IPS DF 6.9 (cell line): ENCODE measurements at places on chromosomes 1 and 21.
A peak's percentile ranks its signal among the peaks of the same experiment; 100 is the strongest.

DNA sequence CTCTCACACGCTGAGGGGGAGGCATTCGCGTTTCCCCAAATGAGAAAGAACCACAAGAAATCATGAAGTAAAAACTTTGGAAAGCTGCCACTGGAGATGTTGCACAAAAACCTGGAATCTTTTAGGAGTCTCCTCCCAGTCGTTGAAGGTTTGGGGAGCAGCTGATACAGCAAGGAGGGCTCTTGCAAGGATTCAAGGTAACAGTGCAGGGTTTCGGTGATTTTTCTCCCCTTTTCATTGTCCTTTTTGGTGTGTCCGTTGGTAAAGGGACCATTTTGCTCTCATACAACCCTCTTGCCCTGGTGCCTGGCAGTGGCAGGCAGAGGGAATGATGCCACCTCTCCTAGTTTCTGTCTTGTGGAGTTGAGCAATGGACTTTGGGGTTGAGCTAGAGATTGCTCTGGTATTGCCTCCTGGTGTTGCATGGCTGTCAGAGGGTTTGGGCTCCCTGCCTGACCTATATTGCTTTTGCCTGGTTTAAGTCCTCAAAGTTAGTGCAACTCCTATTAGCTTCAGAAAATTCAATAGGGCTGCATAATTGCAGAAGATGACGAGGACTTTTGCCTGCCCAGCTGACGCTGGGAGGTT is 872 bp downstream of the BRINP2 start:
- peaks cover 3% of the 10 kb centered on the region; the same call in 1 of the 2 replicates for H3K4me1 ChIP-seq
- H3K36me3 ChIP-seq: no peaks in the 10 kb centered on the region
- peaks cover 27% of the 10 kb centered on the region for H3K27me3 ChIP-seq
- DNase-seq: no peak
- no peak overlapping the region for H3K27ac ChIP-seq
- H3K4me3 ChIP-seq: peak overlapping the region; percentile 67; the same call in 1 of the 2 replicates

DNA sequence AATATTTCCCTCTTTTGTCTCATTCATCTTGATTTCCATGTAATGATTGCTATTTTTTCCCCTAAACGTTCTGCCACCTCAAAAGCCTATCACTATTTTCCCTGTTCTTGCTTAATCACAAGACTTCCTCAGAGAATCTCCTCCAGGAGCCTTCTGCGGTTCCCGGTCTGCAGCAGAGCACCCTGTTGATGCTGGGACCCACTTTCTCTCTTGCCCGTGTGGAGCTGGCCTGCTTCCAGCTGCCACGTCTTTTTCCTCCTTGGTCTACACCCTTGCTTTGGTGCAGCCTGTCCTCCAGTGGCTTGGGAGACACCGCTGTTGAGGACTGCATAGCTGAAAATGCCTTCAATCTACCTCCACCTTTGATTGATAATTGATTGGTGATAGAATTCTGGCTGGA is 70.0 kb upstream of the COA6 start:
- no peak for DNase-seq
- H3K36me3 ChIP-seq: no peaks in the 10 kb centered on the region
- no peaks in the 10 kb centered on the region for H3K27me3 ChIP-seq
- H3K27ac ChIP-seq: no peak overlapping the region

DNA sequence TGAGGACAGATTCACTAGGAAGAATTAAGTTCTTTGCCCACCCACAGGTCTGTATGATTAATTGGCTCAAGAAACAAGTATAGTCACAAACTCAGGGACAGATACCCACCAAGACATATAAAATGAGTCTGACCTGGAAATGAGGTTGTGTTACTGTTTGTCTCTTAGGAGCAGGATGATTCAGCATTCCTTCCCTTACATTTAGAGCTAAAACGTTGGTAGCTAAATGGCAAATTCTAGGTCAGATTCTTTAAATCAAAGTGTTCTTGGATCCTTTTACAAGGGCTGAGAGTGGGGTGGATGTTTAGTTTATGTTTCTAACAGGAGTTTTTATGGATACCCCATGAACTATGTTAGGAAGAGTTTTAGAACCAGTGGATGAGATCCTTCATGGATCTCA is 4.7 kb downstream of the RIMKLA start:
- no peaks in the 10 kb centered on the region for H3K4me1 ChIP-seq
- no peak for DNase-seq
- H3K27me3 ChIP-seq: peaks cover 5% of the 10 kb centered on the region
- no peak overlapping the region for H3K27ac ChIP-seq
- H3K36me3 ChIP-seq: no peaks in the 10 kb centered on the region

DNA sequence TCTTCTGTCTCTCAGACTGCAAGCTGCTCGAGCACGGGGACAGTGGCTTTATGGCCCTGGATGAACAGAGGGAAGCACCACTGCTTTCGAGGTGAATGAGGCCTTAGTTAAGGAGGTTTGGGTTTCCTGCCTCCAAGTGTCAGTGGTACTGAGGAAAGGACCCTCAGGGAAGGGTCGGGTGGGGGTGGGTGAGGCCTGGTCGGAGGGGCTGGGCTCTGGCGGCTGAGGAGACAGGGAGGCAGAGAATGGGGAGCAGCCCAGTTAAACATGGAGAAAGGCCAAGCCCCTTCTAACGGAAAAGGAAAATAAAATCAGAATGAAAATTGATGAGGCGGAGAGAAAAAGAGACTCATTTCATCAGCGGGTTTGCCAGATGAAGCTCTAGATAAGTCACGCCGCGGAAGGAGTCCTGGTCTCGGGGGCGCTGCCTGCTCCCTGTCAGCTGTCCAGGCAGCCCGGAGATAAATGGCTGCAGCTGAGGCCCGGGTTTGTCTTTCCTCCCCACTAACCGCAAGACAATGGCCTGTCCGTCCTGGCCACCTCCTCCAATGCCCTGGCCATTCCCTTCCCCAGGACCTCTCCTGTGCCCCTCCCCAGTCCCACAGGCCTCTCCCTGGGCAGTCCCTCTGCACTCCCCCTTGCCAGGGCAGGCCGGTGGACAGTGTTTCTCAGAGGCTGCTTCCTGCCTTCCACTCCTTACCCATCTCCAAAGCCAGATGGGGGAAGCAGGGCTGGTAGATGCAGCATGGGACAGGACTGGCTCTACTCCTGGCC is 55.2 kb downstream of the LRRN2 start:
- H3K36me3 ChIP-seq: no peaks in the 10 kb centered on the region
- H3K4me3 ChIP-seq: no peak overlapping the region
- no peak for DNase-seq
- H3K27me3 ChIP-seq: no peaks in the 10 kb centered on the region

DNA sequence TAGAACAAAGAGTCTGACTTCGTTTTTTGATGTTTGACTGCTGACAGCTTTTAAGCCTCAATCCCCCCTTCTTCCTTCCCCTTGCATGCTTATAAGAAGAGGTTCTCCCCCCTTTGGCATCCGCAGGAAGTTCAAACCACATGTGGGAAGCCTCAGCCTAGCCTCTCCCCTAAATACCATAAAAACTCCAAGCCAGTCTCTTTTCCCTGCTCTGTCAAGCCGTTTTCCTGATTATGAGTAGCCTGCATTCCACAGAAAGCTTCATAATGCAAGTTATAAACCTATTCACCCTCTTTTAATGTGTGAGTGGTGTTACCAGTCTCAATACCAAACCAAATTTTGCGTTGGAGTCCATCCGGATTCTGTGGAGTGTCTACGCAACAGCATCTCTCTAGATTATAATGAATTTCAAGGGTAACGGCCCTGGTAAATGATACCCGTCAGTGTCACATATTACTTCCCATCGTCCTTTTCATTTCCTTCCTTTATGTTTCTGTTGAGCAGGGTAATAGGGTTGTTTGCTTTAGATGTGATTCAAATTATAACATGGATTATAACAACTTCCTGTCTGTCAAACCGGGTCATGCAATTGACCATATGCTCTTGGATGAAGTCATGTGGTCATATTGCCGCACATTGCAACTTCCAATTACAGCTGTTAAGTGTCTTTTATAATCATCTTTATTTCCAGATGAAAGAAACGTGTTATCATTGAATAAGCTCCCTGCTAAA is 717.5 kb downstream of the RWDD3 start:
- no peaks in the 10 kb centered on the region for H3K27me3 ChIP-seq
- H3K27ac ChIP-seq: no peak overlapping the region
- no peak overlapping the region for H3K4me3 ChIP-seq

- peaks cover 4% of the 10 kb centered on the region for H3K4me1 ChIP-seq
- DNase-seq: no peak
- no peaks in the 10 kb centered on the region for H3K36me3 ChIP-seq
- no peak overlapping the region for H3K27ac ChIP-seq
- no peak overlapping the region for H3K4me3 ChIP-seq
Observed at GRCh38 chr1:52665006-52665941, 32.3 kb downstream of the SHISAL2A start.

DNA sequence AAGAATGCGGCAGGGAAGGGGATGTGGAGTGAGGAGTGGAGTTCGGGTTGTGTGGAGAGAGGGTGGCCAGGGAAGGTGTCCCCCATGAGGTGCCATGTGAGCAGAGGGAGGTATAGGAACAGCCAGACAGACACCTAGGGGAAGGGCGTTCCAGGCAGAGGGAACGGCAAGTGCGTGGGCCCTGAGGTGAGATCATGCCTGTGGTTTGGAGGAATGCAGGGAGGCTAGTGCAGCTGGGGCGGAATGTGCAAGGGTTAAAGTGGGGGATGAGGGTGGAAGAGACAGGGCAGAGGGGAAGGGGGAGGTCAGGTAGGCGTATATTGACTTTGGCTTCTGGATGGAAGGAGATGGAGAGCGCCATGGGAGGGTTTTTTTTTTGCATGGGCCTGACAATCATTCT is 31.6 kb upstream of the PADI6 start:
- H3K27ac ChIP-seq: no peak overlapping the region
- no peak for DNase-seq
- H3K36me3 ChIP-seq: no peaks in the 10 kb centered on the region
- H3K4me1 ChIP-seq: no peaks in the 10 kb centered on the region
- no peaks in the 10 kb centered on the region for H3K27me3 ChIP-seq
- H3K4me3 ChIP-seq: no peak overlapping the region
